Thoracic aorta (tissue), 2 donors: ENCODE measurements at places on chromosomes 6 and 20. TPM values are rescaled to one million over a fixed set of nuclear protein-coding genes. Genes with fewer than 3 reads are reported as not detected.

The TLDC2 gene
- total RNA-seq, result 1.6 TPM

- no peak overlapping the region for H3K27ac ChIP-seq
- H3K36me3 ChIP-seq, result no peaks in the 10 kb centered on the region
- peaks cover 4% of the 10 kb centered on the region for H3K4me1 ChIP-seq
These were observed 84.2 kb upstream of the CNKSR3 start for GRCh38 chr6:154594496-154595198.

- H3K27ac ChIP-seq, result no peak overlapping the region
- H3K27me3 ChIP-seq, result no peaks in the 10 kb centered on the region
- no peaks in the 10 kb centered on the region for H3K36me3 ChIP-seq
- DNase-seq, result no peak
- no peak overlapping the region for H3K4me3 ChIP-seq
These were observed 119.3 kb downstream of the PDE10A start for GRCh38 chr6:165543781-165544180.

DNA sequence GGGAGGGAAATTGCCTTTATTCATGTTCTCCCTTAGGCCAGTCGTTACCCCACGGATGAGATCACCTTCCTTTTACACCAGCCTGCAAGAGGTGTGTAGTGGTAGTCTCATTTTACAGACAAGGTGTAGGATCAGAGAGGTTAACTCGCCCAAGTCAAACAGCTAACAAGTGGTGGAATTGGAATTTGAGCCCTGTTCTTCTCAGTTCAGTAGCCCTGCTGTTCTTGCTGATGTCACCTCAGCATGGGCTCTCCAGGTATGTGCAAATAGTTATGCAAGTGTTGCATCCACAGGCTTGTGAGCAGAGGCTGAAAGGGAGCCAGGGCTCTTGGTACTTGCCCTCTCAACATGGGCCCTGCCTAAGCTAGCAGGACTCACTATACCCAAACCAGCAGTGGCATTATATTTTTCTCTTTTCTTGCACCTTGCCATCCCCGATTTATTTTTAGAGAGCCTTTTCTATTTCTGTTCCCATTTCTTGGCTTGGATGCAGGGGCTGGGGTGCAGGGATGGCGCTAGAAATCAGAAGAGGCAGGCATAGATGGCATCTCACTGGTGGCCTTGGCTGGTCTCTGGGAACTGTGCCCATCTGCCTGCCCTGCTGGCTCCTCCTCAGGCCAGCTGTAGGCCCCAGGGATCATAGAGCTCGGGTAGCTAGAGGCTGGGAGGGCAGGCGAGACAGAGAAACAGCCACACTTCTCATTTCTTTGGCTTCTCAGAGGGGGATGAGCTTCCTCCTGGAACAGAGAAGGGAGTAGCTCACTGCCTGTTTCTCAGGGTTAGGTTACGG lies 18.2 kb downstream of the PPARD start:
- H3K4me3 ChIP-seq, result no peak overlapping the region
- H3K4me1 ChIP-seq, result peaks cover 32% of the 10 kb centered on the region
- H3K27ac ChIP-seq, result peak overlapping the region; percentile 43

- no peak overlapping the region for H3K4me3 ChIP-seq
- no peak overlapping the region for H3K27ac ChIP-seq
- no peak for DNase-seq
- no peaks in the 10 kb centered on the region for H3K27me3 ChIP-seq
- peaks cover 17% of the 10 kb centered on the region for H3K4me1 ChIP-seq
- peaks cover 13% of the 10 kb centered on the region for H3K36me3 ChIP-seq
These were observed 77.0 kb downstream of the RNF144B start for GRCh38 chr6:18464176-18464575.

DNA sequence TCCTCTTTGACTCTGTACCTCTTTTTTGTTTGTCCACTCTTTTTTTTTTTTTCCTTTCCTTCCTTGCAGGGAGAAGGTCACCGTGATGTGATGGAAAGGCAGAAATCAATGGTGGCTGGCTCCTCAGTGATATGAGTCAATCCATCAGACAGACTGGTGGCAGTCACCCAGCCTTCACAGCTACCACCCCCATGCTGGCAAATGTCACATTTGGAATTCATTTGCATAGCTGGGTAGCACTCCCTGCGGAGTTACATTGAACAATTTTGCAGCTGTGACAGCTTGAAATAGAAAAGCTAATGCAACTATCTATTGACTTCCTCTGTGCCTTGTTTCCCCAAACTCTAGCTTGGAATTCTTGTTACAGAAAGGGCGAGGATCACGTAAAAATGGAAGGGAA lies 668.4 kb downstream of the C6orf118 start:
- DNase-seq, result no peak
- no peaks in the 10 kb centered on the region for H3K36me3 ChIP-seq

The TNNC2 gene
- not detected for total RNA-seq

The LY6G6D gene
- not detected for total RNA-seq

DNA sequence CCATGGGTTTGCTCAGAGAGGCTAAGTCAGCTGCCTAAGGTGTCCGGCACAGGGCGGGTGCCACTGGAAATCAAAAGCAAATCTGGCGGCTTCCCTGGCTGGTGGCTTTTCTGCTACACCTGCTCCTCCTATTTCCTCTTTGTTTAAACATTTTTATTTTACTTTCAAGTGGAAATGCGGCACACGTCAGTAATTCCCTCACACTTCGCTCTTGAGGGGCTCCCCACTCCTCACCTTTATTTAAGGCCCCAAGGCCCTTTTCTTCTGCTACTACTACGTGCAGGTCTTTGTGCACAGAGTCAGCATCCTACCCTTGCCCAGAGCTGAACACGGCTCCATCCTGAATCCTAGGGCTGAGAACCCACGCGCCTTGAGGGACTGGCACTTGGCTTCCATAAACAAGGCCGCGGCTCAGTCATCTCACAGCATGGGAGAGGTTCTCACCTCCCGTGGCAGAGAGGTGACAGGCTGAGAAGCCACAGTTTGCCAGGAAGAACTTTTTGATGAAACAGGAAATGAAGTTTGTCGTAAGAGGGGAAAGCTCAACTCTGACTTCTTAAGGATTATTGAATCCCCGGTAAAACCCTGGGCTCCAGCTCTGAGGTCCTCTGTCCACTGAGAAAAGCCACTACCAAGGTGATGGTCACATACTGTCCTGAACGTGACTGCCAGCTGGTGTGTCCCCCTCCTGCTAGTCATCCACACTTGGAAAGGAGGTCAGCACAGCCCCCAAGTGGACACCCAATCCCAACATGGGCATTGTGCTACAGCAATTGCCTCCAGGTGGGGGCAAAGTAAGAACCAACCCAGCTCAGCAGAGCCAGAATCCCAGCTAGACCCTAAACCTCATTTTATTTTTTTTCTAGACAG lies 48.0 kb downstream of the NFATC2 start:
- H3K27me3 ChIP-seq, result no peaks in the 10 kb centered on the region
- no peak for DNase-seq
- H3K36me3 ChIP-seq, result no peaks in the 10 kb centered on the region
- H3K27ac ChIP-seq, result no peak overlapping the region

GRCh38 chr20:1700990-1701389 lies 43.4 kb upstream of the SIRPG start:
- H3K27ac ChIP-seq, result no peak overlapping the region
- H3K36me3 ChIP-seq, result no peaks in the 10 kb centered on the region
- no peaks in the 10 kb centered on the region for H3K4me1 ChIP-seq
- H3K27me3 ChIP-seq, result no peaks in the 10 kb centered on the region
- H3K4me3 ChIP-seq, result no peak overlapping the region

DNA sequence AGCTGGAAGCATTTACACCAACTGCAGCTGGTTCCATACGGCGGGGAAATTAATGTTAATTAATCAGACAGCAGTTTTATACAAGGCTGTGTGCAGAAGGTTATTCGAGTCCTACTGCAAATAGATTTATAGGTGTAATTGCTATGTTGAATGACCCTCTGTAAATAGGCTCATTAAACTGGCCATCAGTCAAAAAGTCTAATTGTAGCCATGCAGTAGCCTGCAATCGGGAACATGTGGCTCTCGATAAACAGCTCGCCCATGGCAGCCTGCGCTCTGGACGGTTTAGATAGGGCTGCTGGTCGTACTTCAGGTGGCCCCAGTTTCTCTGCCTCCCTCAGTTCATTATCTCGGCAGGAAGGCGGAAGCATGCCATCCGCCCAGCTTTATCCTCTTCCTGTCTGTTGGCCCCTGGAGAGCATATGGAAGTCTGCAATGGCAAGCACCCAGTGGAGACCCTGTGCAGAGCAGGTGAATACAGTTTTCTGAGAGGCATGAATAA lies 143.2 kb downstream of the MBOAT1 start:
- DNase-seq, result no peak
- no peaks in the 10 kb centered on the region for H3K27me3 ChIP-seq
- no peaks in the 10 kb centered on the region for H3K4me1 ChIP-seq
- no peak overlapping the region for H3K27ac ChIP-seq
